ENCODE measurements at places on chromosomes 5 and 9.

DNA sequence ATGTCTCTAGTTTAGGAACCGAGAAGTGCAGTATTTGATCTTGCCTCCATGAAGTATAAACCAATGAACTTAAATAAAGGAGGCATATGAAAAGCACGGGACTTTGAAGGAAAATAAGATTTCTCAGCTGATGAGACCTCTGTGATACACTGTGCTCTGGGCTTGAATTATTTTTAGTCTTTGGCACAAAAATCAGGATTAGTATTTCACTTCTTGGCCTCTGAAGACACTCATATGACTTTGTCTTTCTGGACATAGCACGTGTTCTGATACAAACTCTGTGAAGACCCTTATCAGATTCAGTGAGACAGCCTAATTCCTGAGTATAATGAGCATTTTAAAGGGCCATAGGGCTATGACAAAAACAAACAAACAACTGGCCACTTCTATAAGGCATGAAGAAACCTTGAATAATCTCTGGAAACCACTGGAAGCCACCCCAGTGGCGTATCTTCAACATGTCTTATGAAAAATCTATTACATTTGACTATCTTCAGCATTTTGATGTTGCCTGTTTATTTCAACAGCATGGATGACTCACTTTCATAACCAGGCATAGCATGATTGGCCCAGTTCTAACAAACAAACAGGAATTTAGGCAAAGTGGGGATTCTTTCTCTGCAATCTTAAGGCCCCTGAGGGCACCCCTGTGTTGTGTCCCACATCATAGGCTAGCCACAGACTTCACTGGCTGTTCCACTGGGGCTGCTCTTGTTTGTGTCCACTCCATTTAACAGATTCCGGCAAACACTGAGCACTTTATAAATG is 90.3 kb upstream of the ZNF462 start:
- no peak overlapping the region for H3K27ac ChIP-seq
- no peaks in the 10 kb centered on the region for H3K27me3 ChIP-seq
- no peak for DNase-seq
- H3K4me3 ChIP-seq, result no peak overlapping the region
- H3K36me3 ChIP-seq, result no peaks in the 10 kb centered on the region

DNA sequence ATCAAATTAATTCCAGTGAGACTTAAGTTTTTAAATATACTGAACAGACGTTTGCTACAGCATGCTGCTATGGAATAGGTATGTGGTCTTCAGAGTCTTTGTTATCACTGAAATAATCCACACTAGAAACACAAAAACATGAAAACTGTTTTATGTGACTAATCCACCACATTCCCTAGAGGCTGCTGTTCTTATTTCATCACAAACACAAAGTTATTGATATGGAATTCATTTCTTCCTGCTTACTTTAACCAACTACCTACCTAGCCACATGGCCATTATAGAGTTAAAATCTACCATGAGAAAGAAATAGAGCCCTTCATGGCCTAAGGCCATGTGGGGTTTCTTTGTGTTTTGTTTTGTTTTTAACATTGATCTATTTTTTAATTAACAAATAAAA is 232.3 kb upstream of the PTGER4 start:
- H3K27ac ChIP-seq, result no peak overlapping the region
- no peaks in the 10 kb centered on the region for H3K27me3 ChIP-seq
- DNase-seq, result no peak
- H3K4me3 ChIP-seq, result no peak overlapping the region
- peaks cover 6% of the 10 kb centered on the region for H3K4me1 ChIP-seq

DNA sequence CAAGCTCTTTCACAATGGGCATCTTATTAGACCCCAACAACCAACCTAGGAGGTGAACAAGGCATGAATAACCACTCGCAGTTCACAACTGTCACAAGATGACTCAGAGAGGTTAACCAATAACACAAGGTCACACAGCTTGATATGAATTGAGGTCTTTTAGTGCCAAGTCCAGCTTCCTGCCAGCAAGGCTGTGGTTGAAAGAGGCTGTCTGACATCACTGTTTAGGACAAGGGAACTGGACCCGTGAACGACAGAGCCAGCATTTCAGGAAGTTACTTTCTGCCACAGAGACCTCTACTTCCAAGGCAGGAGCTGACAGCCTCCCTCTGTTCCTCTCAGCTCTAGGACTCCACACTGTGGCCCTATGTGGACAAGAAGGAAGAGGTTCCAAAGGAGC is 53.4 kb upstream of the ALDH1B1 start:
- H3K27ac ChIP-seq, result no peak overlapping the region
- no peaks in the 10 kb centered on the region for H3K27me3 ChIP-seq

DNA sequence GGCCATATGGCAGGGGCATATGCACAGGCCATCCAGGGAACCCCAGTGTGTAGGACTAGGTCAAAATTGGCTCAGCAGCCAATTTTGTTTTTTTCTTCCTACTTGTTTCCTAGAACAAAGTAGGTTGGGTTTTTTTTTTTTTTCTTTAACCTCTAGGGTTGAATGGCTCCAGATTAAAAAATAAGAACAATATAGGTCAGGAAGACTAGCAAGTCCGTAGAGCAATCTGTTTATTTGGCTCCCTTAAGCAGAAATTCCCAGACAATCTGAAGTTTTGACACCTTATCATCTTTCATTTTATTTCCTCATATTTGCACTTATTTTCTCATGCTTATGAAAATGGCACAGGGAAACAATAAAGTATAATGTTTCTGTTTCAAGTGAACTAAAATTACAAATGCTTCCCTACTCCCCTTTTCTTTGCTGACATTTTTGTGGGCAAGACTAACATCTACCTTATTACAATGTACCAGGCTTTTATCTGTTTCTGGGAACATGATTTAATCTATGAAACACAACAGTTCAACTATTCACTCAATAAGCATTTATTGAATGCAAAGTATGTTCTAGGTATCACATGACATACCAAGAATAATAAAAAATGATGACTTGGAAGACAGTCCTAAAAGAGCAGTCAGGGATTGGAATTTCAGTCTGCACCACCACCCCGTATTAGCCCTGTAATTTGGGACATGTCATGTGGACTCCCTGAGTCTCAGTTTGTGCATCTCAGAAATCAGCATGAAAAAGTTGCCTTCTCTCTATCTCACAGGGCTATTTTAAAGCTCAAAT is 30.5 kb downstream of the TLR4 start:
- no peaks in the 10 kb centered on the region for H3K36me3 ChIP-seq
- H3K4me3 ChIP-seq, result no peak overlapping the region
- no peak for DNase-seq
- no peak overlapping the region for H3K27ac ChIP-seq

- no peak overlapping the region for H3K27ac ChIP-seq
- H3K4me1 ChIP-seq, result no peaks in the 10 kb centered on the region
- no peaks in the 10 kb centered on the region for H3K27me3 ChIP-seq
- no peak for DNase-seq
Measured at GRCh38 chr5:150497274-150497988, 10.5 kb upstream of the NDST1 start.

DNA sequence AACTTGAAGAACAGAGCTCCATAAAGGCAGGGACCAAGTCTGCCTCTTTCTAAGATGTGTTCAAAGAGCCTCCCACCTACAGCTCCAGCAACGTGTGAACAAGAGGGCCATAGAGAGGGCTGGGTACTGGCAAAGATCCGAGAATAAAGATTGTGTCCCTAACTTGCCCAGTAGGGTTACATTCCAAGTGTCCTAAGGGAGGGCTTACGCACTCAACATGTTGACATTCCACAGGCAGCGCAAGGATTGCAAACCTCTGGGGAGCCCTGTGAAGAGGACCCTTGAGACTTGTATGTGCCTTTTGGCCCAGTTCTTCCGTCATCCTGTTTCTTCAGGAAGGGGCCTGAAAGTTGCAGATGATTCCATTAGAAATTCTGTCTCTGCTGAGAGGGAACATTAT is 48.2 kb upstream of the ENTREP1 start:
- no peak overlapping the region for H3K27ac ChIP-seq
- no peak for DNase-seq
- no peaks in the 10 kb centered on the region for H3K27me3 ChIP-seq

DNA sequence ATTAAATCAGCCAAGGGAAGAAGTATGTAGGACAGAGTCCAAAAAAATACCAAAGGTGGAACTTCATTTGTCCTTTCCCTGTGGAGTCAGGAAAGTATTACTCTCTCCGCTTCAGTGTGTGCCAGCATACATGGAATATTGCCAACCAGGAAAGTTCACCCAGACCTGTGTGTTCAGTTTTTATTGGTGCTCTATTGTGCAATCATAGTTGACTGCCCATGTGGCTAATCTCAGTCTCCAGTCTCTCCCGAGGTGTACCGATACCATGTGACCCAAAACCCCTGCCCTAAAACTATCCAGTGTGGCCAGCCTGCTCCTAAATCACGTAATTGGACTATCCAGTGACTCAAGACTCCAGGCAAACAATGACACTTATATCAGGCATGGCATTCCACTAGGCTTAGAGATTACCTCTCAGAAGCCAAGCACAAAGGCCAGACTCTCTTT is 38.8 kb downstream of the NFX1 start:
- no peak overlapping the region for H3K27ac ChIP-seq
- no peak overlapping the region for H3K4me3 ChIP-seq
- DNase-seq, result no peak
- H3K4me1 ChIP-seq, result no peaks in the 10 kb centered on the region
- H3K36me3 ChIP-seq, result peaks cover 38% of the 10 kb centered on the region

DNA sequence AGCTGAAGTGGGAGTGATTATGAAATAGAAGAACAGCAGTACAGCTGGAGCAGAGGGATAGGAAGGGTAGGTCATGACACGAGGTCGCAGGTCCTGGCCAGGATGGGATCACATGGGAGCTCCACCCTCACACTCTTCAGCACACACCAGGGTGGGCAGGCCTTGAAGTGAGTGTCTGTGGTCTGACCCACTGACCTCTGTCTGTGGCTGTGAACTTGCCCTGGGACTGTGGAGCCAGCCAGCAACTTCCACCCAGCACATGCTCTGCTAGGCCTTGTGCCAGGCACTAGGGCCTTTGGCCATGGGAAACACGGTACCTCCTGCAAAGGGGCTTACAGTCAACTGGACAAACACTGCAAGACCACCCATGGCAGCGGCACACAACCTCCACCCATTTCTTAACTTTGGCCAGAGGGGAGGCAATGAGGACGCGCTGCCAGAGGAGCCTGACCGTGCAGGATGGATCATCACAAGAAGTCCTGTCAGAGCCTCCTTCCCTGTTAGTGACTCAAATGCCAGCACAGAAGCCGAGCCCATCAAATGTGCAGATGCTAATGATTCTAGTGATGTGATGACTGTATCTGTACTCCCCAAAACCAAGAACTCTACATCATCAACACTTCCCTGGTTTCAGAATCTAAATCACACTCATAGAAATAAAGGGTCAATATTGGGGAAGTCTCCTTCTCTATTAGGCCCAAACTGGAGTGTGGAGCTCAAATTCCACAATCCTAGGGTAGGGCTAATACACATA is 113.6 kb downstream of the DPYSL3 start:
- H3K4me1 ChIP-seq, result no peaks in the 10 kb centered on the region
- no peaks in the 10 kb centered on the region for H3K27me3 ChIP-seq
- no peak for DNase-seq
- H3K4me3 ChIP-seq, result no peak overlapping the region
- H3K36me3 ChIP-seq, result no peaks in the 10 kb centered on the region

- peaks cover 28% of the 10 kb centered on the region for H3K36me3 ChIP-seq
- DNase-seq, result no peak
- peaks cover 12% of the 10 kb centered on the region for H3K4me1 ChIP-seq
- no peak overlapping the region for H3K4me3 ChIP-seq
- no peaks in the 10 kb centered on the region for H3K27me3 ChIP-seq
Measured at GRCh38 chr5:133974142-133974541, 5.7 kb upstream of the C5orf15 start.

DNA sequence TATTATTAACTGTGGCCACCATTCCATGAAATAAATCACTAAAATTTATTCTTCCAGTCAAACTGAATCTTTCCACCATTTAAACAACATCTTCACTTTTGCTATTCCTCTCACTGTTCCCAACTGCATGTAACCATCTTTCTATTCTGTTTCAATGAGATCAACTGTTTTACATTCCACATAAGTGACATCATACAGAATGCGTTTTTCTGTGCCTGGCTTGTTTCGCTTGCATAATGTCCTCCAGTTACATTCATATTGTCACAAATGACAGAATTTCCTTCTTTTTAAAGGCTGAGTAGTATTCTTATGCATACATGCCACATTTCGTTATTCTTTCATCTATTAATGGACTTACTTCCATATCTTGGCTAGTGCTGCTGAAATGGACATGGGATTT is 738.2 kb downstream of the SEMA5A start:
- no peaks in the 10 kb centered on the region for H3K4me1 ChIP-seq
- H3K27ac ChIP-seq, result no peak overlapping the region
- no peaks in the 10 kb centered on the region for H3K27me3 ChIP-seq
- no peak overlapping the region for H3K4me3 ChIP-seq
- no peaks in the 10 kb centered on the region for H3K36me3 ChIP-seq

- H3K27ac ChIP-seq, result no peak overlapping the region
- H3K36me3 ChIP-seq, result no peaks in the 10 kb centered on the region
- DNase-seq, result no peak
- H3K27me3 ChIP-seq, result no peaks in the 10 kb centered on the region
Measured at GRCh38 chr5:84382363-84383295, 2.1 kb downstream of the EDIL3 start.

DNA sequence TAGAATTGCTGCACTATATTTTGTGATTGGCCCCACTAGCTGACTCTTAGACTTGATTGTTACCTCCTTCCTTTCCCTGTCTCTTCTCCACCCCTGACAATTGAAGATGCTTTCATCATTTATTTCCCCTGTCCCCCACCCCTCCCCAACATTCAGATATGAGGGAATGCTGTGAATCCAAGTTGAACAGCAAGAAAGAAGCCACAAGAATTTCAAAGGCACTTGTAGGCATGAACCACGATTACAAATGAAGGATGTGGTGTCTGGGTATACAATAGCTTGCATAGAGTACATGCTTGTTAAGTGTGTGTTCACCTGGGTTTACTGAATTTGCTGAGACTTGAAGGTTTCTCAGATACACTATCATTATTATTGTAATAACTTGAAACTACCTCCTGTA is 78.3 kb upstream of the TRIO start:
- H3K27me3 ChIP-seq, result no peaks in the 10 kb centered on the region
- H3K27ac ChIP-seq, result no peak overlapping the region
- H3K36me3 ChIP-seq, result no peaks in the 10 kb centered on the region
- no peak overlapping the region for H3K4me3 ChIP-seq
- no peak for DNase-seq

DNA sequence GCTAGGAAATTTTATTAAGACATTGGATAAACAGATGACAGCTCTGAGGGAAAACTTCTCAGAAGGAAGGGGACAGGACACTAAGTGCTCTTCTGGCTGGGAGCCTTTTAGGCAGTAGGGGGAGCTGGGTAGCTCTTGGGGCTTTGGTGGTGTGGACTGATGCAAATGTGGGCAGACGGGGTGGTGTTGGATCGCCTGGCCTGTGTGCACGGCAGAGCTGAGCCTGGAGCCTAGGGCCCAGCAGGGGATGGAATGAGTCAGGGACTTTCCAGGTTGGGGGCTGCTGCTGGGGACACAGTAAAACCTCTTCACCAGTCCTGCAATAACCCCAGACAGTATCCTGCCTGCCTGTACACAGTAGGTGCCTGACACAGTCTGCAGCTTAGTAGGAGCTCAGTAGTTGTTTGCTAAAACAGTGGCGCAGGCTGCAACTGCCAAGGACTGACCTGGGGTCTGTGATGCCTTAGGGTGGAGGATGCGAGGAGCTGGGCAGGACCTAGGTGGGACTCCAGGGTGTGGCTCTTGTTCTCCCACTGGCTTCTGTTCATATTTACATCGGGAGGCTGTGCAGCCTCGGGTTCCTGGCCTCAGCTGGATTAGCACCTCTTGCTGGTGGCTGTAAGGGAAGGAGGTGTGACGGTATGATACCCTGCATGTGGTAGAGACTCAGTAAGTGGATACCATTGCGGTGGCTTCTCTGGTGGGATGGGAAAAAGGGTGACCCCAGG is 83.8 kb downstream of the DAB2IP start:
- H3K4me3 ChIP-seq, result no peak overlapping the region
- no peaks in the 10 kb centered on the region for H3K27me3 ChIP-seq
- H3K27ac ChIP-seq, result no peak overlapping the region
- DNase-seq, result no peak

Data from CD4-positive, alpha-beta memory T cell (primary cell).